ENCODE measurements at places on chromosomes 6 and 20. TPM values are rescaled to one million over a fixed set of nuclear protein-coding genes. Genes with fewer than 3 reads are reported as not detected.

Gene DNMT3B
- 1.9 TPM for total RNA-seq

DNA sequence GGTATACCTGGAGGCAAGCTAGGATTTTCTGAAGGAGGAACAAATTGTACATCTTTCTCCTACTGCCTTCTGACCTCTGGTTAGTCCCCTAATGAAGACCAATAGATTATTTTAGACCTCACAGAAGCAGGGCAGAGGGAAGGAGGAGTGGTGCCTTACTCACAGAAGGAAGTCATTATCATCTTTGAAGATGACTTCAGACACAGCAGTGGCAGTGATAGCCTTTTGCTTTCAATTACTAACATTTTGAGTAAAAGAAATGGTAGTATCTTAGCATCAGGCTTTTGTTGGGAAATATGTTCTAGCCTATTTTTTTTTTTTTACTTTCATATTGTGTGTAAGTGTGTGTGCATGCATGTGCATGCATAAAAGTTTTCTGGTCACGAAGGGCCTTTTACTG, 164.2 kb upstream of the PLN start:
- no peaks in the 10 kb centered on the region for H3K4me1 ChIP-seq
- no peaks in the 10 kb centered on the region for H3K36me3 ChIP-seq
- H3K27ac ChIP-seq, result no peak overlapping the region

GRCh38 chr6:66245231-66245630, 538.2 kb upstream of the EYS start:
- H3K4me3 ChIP-seq, result no peak overlapping the region
- no peak for DNase-seq
- H3K27ac ChIP-seq, result no peak overlapping the region
- no peaks in the 10 kb centered on the region for H3K4me1 ChIP-seq
- no peaks in the 10 kb centered on the region for H3K36me3 ChIP-seq

DNA sequence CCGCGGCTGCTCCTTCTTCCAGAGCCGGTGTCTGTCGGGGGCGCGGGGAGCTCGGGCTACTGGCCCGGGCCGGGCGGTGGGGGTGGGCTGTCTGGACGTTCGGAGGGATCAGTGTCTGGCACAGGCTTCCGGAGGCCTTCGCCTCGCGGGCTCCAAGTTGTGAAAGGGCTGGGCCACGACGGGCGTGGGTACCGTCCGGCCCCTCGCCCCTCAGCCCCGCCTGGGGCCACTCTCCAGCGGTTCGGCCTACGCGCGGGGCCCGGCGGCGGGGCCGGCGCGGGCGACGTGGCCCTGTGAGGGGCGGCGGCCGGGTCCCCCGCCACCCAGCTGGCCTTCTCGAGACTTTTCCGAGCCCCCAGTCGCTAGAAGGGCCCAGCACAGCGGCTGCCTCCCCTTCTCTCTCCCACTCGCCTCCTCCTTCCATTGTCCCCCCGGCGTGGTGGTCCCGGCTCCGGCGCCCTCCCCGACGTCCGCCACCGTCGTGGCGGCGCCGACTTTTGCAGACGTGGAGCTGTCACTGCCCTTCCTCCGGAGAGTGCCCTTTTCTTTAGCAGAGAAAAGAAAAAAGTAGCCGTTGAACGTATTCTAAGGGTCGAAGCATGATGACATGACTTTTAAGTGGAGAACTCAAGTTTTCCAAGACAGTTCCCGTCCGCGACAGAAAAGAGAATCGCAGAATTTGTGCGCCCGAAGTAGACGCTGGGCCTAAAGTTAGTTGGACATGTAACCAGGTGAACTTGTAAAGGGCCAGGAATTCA, 571 bp downstream of the ITCH start:
- peak; percentile 77 for DNase-seq
- no peaks in the 10 kb centered on the region for H3K4me1 ChIP-seq
- peak overlapping the region; percentile 94 for H3K4me3 ChIP-seq
- no peaks in the 10 kb centered on the region for H3K36me3 ChIP-seq
- no peaks in the 10 kb centered on the region for H3K27me3 ChIP-seq

DNA sequence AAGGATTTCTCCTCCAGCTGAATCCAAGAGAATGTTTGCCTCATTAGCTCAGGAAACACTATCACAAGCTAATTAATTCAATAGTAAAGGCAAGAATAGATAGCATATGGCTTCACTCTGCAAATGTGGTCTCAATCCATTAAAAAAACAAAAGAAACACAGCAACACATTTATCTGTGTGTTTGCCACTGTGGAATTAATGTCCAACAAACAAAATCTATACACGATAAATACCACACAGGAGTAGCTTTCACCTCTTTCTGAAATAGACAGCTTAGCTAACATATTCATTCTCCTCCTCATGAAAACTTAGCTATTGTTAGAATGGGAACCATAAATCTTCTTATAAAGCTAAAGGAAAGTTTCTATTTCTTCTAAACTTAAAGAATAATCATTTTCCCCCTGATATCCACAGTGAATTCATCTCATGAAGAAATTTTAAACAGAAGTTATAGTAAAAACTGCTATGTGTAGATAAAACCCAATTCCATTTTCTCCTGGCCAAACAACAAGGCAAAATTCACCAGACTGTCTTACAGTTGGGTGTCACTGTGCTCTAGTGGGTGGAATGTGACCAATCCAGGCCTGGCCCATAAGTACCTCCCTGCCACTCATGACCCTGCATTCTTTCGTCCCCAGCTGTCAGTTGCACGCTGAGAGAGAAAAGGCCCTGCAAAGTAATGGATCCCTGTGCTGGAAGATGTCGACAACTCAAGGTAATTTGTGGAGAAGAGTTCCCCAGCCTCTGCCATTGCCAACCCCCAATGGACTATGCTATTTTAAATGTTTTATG, 92.9 kb upstream of the NRSN1 start:
- no peak overlapping the region for H3K4me3 ChIP-seq
- DNase-seq, result no peak
- H3K4me1 ChIP-seq, result no peaks in the 10 kb centered on the region
- H3K27ac ChIP-seq, result no peak overlapping the region

DNA sequence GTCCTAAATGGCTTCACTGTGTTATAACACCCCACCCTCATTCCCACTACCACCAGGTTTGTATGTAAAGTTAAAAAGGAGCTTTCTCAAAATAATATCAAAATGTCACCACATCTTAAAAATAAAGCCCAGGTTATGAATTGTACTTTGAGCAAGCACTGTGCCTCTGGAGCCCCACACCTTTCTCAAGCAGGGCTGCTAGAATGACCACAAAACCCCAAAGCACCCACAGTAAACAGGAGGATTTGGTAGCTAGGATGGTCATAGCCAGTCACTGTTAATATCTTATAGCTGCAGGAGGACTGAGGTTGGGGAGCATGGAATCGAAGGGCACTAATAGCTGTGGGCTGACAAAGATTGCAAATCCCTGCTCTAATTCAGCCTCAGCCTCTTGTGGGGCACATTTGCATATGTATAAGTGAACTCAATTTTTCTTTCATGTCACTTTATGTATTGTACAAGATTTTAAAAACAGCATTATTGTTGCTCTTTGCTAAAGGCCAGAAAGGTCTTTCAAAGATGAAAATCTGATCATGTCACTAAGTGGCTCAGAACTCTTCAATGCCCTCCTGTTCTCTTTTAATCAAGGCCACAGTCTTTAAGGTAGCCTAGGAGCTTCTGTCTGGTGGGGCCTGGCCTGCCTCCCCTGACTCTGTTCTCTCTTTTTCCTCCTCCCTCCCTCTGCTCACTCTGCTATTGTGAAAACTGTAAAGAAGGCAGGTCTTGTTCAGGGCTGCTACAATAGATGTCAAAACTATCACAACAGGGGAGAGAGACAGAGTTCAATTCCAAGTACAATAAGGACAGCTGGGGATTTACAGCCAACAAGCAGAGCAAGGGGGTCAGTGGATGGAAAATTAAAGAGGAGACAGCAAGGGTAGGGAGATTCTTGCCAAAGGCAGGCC, 101.6 kb downstream of the TMEM200A start:
- H3K4me1 ChIP-seq, result no peaks in the 10 kb centered on the region
- peaks cover 3% of the 10 kb centered on the region for H3K27me3 ChIP-seq
- H3K36me3 ChIP-seq, result no peaks in the 10 kb centered on the region
- H3K27ac ChIP-seq, result no peak overlapping the region
- H3K4me3 ChIP-seq, result no peak overlapping the region

DNA sequence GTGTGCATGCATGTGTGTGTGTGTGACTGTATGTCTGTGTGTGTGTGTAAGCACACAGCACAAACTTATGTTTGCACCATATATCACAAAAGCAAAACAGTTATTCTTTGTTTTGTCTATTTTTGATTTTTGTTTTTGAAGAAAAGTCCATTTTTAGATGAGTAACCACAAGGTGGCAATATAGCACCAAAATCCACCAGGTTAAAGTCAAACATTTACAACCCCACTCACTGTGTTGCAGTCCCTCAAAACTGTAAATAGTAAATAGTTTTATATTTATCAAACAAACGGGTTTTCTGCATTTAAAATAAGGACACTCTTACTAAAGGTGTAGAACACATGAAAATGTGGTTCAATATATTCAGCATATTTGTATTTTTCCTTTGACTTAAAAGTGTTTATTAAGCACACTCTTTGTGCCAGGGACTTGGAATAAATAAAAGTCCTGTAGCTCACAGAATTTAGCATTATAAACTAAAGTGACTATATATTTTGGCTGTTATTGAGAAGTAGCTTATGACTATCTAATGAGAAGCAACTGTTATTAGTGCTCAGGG, 118.5 kb downstream of the GFRAL start:
- no peaks in the 10 kb centered on the region for H3K4me1 ChIP-seq
- H3K4me3 ChIP-seq, result no peak overlapping the region
- no peaks in the 10 kb centered on the region for H3K36me3 ChIP-seq
- no peaks in the 10 kb centered on the region for H3K27me3 ChIP-seq

DNA sequence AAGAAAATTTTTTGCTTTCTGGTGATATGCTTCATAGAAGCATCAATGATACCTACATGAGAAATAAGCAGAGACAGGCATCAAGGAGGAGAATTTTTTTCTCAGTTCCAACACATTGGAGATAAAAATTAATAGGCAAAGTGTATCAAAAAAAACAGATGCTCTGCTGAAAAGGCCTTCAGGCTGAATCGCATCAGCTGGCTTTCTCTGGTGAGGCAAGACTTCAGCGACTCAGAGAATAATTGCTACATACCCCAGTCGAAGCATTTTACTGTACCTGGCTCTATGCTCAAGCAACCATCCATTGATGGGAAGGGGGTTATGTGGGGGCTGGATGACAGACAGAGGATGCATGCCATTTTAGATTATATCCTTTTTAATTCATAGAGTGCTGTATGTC, 415.1 kb downstream of the TFAP2A start:
- no peak overlapping the region for H3K27ac ChIP-seq
- no peak for DNase-seq
- H3K36me3 ChIP-seq, result no peaks in the 10 kb centered on the region
- H3K4me3 ChIP-seq, result no peak overlapping the region
- H3K4me1 ChIP-seq, result no peaks in the 10 kb centered on the region
